Fibroblast of skin of scalp (primary cell): ENCODE measurements at places on chromosomes 16 and 17.
A peak's percentile ranks its signal among the peaks of the same experiment; 100 is the strongest.

- DNase-seq, result peak; percentile 80
Observed at GRCh38 chr17:2122641-2123302, 67.9 kb downstream of the HIC1 start.

GRCh38 chr16:30354423-30355143 lies 525 bp downstream of the CD2BP2 start:
- no peak for DNase-seq

- DNase-seq, result no peak
Observed at GRCh38 chr17:70869402-70870085, 700.2 kb downstream of the KCNJ2 start.

- no peak for DNase-seq
Observed at GRCh38 chr16:22849517-22849916, 35.6 kb downstream of the HS3ST2 start.

GRCh38 chr16:58345574-58346354 lies 46.5 kb upstream of the GINS3 start:
- DNase-seq, result no peak

DNA sequence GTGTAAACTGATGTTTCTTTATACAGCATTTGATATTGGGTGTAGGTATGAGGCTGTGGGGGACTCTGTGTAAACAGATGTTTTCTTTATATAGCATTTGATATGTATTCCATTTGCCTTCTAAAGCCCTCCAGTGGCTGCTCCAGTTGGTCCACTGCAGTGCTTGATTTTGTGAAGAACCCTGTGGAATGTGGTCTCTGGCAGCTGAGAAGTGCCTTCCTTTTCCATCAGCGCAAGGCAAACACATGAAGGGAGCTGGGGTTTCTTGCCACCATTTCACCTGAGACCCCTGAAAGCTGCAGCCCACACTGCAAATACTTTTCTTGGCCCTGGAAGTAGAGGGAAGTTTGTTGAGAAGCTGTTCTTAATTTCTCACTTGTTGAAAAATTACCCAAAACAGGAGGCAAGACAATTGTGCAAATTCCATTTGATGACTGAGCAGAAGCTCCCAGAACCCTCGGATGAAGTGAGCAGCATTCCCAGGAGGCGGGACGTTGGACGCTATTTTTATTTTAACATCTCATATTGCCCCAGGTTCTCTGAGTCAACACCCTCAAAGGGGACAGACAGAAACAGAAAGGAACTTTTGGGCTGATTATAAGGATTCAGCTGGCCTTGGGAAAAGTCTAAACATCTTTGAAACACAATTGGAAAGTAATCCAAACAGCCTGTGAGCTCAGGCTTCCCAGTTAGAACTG lies 158.5 kb upstream of the RPH3AL start:
- peak; percentile 92 for DNase-seq

GRCh38 chr16:4938683-4939030 lies 1.7 kb upstream of the PPL start:
- DNase-seq, result no peak

- DNase-seq, result peak; percentile 34
Observed at GRCh38 chr17:80080081-80080480, 21.3 kb upstream of the GAA start.

DNA sequence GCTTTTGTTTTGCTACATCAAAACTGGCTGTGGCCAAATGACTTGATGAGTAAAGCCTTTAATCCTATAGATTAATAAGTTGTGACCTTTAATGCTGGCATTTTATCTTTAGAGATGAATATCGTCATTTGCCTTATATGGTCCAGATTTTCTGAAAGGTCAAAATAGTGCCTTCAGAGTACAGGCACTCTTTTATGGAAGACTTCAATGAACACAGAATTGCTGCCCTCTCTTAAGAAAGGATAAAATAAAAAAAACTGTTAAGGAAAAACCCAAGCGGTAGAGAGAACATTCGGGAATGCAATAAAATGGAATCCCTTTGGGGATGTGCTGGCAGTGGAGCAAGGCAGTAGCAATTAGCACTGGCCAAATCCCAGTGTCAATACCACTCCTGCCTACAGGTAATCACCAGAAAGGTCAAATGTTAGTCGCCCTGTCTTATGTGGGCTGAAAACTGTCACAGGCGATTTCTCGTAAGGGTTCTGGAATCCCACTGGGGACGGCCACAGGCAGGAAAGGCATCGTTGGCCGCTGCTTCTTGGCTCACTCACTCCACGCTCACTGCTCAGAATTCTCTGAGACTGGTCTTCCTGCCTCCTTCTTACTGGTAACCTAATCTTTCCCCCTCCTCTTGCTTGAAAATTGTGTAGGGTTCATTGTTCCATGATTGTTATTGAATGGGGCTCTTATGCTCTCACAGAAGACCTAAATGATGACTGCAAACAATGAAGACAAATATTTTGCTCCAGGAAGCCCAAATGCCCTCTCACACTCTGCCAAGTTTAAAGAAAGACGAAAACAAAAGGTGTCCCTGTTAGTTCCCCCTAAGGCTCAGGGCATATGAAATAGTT lies 45.4 kb upstream of the HSBP1 start:
- no peak for DNase-seq

GRCh38 chr16:24685539-24686432 lies 43.7 kb upstream of the TNRC6A start:
- peak; percentile 74 for DNase-seq

- peak; percentile 61 for DNase-seq
Observed at GRCh38 chr16:85437166-85438052, 175.7 kb upstream of the GSE1 start.

DNA sequence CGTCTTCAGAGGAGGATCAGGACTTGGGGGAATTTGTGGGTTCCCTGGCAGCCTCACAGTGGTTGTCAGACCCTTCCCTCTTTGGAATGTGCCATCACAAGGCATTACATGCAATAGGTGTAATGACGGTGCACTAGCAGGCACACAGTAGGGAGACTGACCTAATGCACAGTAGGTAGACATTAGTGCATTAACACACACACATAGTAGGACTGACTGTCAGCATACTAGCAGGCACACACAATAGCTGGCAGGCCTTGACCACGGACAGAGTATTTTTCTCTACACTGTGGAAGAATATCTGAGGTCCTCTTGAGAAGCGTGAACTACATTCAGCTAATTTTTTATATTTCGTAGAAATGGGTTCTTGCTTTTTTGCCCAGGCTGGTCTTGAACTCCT lies 10.9 kb upstream of the UBALD2 start:
- DNase-seq, result no peak

- no peak for DNase-seq
Observed at GRCh38 chr17:74759941-74760340, 11.5 kb downstream of the NHERF1 start.

GRCh38 chr17:76053246-76054111 lies 18.8 kb downstream of the SRP68 start:
- DNase-seq, result peak; percentile 49

- no peak for DNase-seq
Observed at GRCh38 chr16:90083139-90083538, 6.0 kb upstream of the PRDM7 start.

DNA sequence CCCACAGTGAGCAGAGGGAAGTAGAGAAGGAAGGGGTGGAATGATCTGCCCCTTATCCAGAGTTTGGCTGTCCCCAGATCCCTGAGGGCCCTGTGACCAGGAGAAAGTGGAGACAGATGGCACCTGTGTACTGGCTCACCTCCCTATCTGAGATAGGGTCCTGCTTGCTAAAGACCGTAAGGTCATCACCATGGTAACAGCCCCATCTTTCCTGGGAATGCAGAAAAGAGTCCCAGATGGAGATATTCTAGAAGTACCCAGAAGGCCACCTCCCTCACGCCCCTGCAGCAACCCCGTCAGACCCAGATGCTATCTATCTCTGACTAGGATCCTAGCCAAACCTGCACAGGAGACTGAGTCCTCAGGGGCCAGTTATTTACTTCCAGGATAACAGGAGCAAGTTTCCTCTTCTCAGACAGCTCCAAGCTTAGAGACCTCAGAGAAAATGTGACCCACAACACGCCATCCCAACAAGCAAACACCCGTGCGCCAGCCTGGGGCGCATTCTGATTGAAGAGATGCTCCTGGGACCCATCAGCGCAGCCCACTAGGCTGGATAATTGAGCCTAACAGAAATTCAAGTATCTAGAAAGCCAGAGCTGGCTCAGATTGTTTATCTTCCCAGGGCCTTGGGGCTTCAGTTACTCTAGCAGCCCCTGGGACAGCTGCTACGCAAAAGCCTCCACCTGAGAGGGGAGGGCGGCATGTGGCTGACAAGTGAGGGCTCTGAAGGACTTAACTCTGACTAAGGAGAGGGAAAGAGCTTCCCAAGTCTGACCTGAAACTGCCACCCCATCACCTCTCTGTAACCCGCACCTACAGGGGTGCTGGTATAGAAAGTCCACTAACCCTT lies 1.9 kb downstream of the ORMDL3 start:
- DNase-seq, result no peak

DNA sequence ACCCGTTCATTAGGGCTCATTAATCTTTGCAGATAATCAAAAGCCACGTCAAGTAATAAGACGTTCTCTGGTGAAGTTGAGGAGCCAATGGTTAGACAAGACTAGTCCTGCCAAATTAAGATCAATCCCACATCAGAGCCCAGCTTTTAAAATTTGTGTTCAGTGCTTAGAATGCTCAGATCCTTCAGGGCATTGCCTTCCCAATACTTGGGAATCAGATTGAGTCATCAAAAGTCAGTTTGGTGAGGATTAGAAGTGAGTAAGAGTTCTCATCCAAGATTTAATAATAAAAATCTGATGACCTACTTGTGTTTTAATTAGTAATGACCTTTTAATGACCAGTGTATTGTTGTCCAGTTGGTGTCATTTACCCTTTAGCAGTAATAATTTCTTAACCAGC lies 19.8 kb downstream of the MAP2K4 start:
- no peak for DNase-seq

DNA sequence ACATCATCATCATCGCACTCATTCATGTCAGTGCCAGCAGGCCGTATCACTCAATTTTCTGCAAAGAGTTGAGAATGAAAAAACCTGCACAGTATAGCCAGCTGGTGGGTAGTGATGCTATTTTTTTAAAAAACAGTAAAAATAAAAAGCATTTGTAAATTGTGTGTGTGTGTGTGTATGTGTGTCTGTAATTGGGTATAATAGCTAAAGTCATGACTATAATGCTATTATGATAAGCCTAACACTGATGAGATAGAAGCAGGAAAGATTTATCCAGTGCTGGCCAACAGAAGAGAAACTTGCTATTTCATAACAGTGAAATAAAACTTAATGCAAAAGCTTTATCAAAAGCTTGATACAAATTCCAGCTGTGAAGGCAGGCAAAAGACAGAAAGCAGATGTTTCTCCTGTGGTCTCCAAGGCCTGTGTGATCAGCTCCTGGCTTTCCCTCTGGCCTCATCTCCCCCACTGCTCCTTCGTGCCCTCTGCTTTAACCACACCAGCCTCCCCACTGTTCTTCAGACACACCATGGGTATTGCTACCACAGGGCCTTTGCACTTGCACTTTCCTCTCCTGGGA lies 206.2 kb upstream of the IRX5 start:
- no peak for DNase-seq

DNA sequence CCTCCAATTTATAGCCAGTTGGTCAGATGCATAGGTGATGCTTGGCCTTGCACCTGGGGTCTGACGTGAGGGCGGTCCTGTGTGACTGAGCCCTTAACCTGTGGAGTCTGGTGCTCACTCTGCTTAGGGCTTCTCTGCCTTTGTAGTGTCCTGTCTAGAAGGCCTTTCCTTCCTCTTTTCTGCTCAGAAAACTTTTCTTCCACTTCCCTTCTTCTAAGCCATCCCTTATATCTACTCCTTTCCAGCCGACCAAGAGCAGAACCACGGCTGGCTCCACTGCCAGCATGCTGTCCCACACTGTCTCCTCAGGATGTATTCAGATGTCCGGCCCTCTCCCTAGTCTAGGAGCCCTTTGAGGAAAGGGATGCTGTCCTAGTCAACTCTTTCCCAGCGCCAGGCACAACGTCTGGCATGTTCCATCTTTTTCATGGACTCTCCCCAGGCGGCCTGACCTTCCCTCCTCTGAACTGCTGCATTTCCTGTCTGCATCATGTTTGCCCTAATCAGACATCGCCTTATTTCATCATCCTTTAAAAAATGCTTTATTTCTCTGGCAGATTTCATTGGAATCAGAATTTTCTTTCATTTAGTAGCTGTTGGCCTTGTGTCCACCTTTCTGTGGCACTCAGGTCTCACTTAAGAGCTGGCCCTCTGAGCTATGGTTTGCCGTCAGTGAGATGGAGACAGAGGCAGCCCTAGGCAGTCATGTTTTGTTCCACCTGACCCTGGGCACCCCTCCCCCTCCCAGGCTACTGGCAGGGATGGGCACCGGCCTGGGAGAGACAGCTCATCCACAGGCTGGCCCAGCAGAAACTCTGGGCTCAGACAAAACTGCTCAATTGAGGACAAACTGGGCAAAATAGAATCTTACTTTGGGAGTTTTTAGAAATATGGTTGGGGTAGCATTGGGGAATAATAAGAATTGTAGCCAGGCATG lies 15.5 kb upstream of the BRCA1 start:
- no peak for DNase-seq

- no peak for DNase-seq
Observed at GRCh38 chr16:55379876-55380390, 55.9 kb downstream of the IRX6 start.

- DNase-seq, result no peak
Observed at GRCh38 chr17:81719410-81720266, 7.6 kb downstream of the SLC25A10 start.

DNA sequence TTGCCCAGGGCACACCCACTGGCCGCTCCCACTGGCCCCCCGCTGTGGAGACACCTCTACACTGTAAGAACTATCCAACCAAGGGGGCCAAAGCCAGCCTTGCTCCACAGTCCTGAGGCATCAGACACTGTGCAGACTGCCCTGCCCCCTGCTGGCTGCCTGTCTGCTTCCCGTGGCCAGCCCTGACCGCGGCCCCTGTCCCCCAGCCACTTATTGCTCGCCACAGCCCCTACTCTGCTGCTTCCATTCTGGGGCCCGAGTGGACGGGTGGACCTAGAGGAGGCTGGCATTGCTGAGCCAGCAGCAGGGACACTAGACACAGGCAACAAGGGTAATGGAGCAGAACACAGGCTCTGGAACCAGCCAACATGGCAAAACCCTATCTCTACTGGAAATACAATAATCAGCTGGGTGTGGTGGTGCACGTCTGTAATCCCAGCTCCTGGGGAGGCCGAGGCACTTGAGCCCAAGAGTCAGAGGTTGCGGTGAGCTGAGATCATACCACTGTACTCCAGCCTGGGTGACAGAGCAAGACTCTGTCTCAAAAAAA lies 19.7 kb upstream of the LRRC37A3 start:
- no peak for DNase-seq

DNA sequence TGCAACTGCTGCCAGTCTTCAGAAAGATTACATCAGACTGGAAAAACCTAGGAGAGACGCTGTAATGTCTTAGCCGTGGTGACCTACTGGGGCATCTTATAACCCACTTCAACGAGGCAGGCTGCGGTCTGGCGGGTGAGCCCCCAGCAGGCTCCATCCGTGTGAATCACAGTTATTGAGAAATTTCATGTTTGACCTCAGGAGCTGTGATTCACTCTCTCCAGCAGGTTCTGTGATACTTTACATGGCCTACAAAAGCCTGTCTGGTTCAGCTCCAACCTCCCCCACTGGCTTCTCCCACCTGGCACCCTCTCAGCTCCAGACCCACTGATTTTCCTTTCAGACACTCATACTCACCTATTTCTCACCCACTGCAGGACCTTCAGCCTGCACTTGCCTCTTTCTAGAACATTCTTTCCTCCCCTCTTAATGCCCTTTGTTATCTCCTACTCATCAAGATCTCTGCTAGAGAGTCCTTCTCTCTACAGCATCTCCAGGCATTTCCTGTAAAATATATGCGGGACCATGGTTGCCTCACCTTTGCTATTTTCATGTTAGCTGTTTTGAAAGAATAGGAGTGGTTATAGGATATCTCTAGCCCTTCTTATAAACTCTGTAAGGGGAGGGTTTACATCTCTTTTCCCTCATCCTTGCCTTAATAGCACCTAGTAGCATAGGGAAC lies 227.9 kb downstream of the MAF start:
- DNase-seq, result peak; percentile 73

- DNase-seq, result no peak
Observed at GRCh38 chr16:49703483-49703882, 152.4 kb downstream of the ZNF423 start.
